ACHN (cell line): ENCODE measurements at places on chromosomes 5 and 9.
A peak's percentile ranks its signal among the peaks of the same experiment; 100 is the strongest.

DNA sequence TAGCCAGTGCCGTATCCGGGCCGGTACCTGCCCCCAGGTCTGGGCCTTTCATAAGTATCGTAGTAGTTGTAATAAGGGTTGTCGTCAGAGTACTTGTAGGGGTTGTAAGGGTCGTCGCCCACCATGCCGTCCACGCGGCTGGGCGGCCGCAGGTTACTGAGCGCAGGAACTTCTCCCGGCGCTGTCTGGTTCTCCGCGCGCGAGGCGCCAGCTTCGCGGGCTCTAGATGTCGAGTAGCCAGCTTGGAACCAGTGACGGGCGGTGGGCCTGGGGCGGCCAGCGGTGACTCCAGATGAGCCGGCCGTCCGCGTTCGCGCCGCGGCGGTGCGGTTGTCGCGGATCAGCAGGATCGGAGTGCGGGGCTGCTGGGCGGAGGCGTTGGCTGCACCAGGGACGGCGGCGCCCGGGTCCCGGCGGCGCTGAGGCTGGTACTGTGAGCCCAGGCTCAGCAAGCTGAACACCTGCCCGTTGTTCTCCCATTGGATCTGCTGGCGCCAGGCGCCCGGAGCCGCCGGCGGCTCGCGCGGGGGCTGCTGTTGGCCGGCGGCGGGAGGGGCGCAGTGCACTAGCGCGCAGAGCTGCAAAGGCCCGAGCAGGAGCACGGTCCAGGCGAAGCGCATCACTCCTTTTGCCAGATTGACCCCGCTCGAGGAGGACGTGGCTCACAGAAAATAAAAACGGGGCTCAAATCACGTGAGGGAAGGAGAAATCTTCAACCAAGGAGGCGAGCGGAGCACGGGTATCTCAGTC, 518 bp downstream of the LOX start:
- peak; percentile 48 for DNase-seq

DNA sequence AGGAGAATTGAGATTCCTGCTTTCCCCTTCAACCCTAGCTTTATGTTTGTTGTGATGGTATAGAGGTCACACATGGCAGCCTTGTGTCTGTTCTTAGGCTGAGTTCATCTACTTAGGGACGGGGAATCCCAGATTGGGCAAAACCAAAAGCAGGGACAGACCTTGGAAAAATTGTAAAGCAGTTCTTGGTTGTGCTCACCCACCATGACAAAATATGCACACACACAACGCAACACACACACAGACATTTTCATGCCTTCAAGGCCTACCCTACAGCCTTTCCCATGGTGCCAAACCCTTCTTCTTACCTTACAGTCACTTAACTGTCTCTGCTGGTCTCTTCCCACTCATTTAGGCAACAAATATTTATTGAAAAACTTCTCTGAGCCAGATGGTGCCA, 14.8 kb downstream of the PCDHGC5 start:
- no peak for DNase-seq

DNA sequence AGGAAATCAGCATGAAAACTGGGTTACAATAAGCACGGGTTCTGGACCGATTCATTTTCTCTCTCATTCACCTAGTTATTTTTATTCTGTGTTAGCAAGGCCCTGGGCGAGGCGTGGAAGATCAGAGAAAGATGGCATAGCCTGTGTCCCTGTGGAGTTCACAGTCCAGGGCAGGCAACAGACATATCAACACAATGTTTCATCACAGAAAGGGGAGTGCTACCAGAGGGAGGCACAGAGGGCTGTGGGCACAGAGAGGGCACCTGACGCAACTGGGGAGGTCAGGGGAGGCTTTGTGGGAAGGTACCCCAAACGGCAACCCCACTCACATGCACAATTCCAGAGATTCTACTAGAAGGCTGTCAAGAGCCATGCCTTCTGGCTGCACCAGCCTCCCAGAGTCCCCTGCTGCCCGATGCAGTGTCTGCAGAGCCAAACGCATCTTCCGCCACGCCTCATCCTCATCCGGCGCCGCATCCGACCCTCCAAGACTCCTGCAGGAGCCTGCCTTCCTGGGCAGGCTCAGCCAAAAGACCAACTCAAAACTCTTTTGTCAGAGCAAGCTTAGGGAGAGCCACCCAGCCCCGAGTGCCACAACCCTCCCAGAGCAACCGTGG, 1.4 kb downstream of the FAM193B start:
- no peak for DNase-seq

DNA sequence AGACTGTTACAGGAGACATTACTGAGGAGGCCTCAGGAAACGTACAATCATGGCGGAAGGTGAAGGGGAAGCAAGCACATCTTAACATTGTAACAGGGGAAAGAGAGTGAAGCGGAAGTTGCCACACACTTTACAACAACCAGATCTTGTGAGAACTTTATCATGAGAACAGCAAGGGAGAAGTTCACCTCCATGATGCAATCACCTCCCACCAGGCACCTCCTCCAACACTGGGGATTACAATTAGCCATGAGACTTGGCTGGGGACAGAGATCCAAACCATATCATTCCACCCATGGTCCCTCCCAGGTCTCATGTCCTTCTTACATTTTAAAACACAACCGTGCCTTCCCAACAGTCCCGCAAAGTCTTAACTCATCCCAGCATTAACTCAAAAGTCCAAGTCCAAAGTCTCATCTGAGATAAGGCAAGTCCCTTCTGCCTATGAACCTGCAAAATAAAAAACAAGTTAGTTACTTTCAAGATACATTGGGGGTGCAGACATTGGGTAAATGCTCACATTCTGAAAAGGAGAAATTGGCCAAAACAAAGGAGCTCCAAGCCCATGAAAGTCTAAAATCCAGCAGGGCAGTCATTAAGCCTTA, 138.3 kb downstream of the TMEM161B start:
- DNase-seq, result no peak

DNA sequence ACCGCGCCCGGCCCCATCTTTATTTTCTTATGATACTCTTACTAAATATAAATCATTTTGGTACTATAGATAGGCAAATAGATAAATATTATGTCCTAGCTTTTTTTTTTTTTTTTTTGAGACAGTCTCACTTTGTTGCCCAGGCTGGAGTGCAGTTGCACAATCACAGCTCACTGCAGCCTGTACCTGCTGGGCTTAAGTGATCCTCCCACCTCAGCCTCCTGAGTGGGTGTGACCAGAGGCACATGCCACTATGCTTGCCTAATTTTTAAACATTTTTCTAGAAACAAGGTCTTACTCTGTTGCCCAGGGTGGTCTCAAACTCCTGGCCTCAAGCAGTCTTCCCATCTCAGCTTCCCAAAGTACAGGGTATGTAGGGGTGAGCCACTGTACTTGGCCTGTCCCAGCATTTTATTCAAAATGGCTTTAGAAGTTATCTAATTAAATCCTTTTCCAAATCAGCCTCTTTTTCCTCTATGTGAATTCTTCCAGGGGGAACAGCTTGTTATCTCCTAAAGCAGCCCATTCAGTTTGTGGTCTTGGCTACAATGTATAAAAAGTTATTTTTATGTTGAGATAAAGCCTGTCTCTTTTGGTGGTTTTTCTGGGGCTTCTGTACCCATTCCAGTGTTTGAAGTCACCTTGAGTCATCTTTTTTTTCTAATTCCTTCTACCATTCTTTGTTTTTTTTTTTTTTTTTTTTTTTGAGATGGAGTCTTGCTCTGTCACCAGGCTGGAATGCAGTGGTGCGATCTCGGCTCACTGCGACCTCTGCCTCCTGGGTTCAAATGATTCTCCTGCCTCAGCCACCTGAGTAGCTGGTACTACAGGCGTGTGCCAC, 12.1 kb downstream of the MELK start:
- DNase-seq, result peak; percentile 59

GRCh38 chr5:109703166-109703565, 13.4 kb downstream of the MAN2A1 start:
- no peak for DNase-seq

DNA sequence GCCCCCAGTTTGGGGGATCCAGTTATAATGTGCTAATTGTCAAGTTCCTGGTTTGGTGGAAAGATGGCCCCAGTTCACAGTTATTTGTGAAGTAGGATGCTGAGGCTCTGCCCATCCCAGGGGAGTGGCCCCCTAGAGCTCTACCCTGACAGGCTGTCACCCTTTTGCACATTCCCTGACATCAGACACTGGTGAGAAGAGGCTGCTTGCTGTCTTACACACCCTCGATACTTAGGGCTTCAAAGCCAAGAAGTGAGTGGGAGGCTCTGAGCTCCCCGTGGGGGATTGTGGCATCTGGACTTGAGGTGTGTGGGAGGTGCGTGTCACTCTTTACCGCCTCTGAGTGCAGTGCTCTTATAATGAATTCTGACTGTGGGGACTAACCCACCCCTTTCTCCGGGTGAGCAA, 168.5 kb downstream of the DOCK2 start:
- DNase-seq, result no peak

DNA sequence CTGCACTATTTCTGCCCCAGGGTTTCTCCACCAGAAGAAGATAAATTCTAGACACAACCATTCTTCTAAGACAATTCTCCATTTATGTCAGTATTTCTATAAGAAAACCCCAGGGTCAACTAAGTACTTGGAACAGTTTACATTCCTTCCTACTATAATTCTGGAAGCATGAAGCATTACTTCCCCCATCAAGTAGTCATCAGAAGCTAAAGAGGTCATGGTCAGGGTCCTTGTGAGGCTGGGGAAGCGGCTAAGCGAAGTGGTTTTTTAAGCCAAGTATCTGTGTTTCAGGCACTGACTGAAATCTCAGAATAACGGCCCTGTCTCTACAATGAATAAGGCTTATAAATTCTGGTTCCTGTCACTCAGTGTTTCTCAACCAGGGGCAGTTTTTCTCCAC, 197.8 kb downstream of the GLIS3 start:
- DNase-seq, result no peak

DNA sequence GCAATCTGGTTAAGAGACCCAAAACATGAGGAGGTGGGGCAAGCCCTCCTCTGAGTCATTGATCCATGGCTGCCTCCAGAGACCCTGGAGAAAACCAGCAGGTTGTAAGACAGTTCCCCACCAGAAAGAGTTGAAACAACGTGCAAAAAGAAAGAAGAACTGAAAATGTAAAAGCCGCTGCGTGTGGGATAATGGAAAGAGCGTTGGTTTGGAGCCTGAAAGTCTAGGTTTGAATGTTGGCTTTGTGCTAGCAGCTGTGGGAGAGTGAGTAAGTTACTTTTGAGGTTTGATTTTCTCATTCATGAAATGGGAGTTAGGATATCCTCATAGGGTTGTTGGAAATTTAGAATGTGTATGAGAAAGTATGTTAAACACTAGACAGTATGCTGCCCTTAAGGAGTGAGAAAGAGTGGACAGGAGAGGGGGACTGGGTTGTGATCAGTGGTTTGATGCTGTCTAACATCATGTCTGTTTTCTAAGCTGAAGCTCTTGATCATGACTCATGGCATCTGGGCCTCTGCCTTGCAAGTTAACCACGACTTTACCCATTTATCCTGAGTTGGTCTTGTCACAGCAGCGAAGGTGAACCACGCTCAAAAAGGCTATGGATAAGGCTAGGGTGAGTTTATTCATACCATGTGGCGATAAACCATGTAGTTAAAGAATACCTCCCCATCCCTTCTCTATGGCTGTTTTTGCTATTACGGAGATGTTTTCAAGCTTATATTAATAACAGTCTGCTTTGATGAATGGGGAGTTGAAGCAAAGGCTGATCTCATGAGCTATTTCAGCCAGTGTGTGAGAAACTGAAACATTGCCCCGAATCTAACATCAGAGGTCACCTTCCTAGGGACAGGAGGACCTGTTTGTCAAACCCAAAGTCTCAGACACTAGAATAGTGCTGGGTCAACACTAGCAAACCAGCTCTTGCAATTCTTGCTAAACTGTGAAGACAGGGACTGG, 41.3 kb downstream of the ZNF366 start:
- DNase-seq, result no peak

DNA sequence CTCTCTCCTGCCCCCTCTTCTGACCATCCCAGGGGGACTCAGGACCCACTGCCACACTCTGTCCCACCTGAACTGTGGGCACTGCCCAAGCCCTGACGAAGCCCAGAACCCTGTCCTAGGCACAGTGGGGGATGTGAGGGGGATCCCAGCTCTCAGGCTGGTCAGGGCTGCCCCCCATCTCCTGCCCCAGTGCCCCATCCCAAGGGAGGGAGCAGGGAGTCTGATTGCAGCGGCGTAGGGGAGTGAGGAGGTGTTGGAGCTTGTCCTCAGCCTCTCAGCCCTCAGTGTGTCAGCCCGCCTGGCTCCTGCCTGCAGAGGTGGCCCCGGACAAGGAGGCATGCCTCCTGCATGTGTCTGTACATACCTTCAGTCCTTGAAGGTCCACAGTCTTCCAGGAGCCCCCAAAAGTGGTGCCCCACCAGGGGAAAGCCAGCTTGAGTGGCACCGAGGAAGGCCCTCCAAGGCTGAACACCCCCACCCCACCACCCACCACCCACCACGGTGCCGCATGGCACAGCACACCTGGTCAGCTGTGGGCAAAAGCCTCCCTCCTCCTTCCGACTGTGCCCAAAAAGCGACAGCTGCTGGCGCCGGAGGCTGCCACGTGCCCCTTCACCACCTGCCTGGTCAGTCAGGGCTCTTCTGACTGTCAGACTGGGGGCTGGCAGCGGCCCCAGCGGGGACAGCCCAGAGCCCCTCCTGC, 930 bp downstream of the SARDH start:
- no peak for DNase-seq

- DNase-seq, result no peak
Measured at GRCh38 chr5:132253452-132254320, 3.8 kb upstream of the PDLIM4 start.

- no peak for DNase-seq
Measured at GRCh38 chr5:7753596-7753995, 97.3 kb downstream of the CFAP90 start.

DNA sequence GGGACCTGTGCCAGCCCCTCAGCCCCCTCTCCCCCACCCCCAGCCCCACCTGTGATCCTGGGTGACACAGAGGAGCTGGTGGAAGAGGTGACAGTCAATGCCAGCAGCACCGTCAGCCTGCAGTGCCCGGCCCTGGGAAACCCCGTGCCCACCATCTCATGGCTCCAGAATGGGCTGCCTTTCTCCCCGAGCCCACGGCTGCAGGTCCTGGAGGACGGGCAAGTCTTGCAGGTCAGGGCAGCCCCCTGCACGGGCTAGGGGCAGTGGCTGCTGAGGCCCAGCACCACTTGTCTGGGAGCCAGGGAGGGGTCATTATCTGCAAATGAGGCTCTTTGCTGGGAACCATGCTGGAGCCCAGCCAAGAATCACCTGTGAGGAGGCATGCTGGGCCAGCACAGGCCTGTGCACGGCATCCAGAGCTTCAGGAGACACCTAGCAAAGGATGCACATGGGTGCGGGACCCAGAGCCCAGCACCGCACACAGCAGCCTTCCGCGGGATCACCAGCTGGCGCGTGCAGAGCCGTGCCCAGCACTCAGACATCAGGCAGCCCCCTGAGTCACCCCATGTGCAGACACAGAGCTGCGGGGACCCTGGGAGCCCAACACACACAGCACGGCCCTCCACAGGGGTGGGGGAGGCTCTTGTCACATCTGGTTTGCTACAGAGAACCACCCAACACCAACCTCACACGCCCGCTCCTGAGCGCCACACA, 62.0 kb upstream of the ASS1 start:
- DNase-seq, result no peak

GRCh38 chr9:121825031-121825691, 173.7 kb downstream of the DAB2IP start:
- no peak for DNase-seq

DNA sequence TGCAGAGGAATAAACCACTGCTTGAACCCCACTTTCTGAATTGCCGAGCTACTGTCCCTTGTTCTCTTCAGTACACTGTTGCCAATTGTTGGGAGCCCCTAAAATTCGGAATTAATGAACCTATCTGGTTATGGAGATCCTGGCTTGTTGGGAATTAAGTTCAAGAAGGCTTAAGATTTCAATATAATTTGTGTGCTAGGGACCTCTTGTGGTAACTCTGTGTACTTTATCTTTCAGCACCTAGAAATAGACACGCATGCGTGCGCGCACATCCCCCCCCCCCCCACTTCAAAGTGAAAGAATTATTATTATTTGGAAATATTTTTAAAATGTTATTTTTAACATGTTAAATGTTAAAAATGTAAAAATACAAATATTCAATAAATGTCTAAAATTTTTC, 53.3 kb upstream of the FAM169A start:
- peak; percentile 57 for DNase-seq
